ENCODE measurements at places on chromosomes 12 and 14. TPM values are rescaled to one million over a fixed set of nuclear protein-coding genes. Genes with fewer than 3 reads are reported as not detected.

Gene ACSS3
- 3.6 TPM for total RNA-seq

Gene AKAP5
- total RNA-seq: 0.15 TPM

Gene VWF
- 0.37 TPM for total RNA-seq

Gene UBC
- 966 TPM for total RNA-seq

GRCh38 chr14:43522901-43523300 is 984.2 kb downstream of the FSCB start:
- DNase-seq: no peak

DNA sequence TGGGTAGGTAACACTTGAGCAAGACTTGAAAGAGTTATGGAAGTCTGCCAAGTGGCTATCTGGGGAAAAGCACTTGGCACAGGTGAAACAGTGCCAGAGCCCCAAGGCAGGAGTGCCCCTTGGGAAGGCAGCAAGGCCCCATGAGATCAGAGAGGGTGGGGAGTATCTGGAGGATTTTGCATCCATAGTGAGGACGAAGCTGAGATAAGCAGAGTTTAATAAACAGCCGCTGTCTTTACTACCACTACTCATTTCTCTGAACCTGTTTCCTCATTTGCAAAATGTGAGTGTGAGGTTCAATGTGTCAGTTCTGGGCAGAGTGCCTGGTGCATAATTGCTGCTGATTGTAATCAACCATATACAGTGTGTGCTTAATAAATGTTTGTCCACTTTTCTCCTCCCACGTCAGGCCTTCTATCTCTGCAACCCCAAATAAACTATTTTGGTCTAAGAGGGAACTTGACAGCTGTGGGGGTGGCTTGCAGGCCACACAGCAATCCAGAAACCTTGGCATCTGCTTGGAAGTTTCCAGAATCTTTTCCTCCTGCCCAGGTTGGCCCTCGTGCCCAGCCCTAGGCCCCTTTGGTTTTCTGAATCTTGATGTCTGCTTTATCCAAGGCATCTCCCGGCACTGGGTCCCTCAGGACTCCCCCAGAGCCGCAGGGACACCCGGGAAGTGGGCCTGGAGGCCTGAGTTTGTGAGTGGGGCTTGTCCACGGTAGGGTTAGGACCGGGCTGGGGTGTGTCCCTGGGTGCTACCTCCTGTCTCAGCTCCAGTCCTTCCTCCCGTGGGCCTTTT is 4.5 kb downstream of the ABCB9 start:
- no peak for DNase-seq

Measured in glutamatergic neuron (in vitro differentiated cells).